Dermis blood vessel endothelial cell (primary cell): ENCODE measurements at places on chromosomes 2 and 18.

DNA sequence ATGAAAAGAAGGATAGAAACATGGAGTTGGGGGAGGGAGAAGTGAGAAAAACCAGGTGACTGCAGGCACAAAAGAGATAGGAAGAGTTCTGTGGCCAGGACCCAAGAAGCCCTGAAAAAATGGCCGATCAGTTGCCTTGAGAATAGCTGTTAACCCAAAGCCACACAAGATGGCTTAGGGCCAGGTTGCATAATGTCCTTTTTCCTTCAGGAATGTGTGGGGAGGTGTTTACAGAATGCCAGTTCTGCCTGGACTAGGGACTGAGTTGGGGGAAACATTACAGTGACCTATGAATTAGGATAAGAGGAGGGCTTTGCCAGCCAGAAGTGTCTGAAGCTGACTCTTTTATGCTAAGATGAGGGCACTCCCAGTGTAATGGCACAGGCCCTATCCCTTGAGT lies 17.1 kb downstream of the FAM110C start:
- no peak for DNase-seq

DNA sequence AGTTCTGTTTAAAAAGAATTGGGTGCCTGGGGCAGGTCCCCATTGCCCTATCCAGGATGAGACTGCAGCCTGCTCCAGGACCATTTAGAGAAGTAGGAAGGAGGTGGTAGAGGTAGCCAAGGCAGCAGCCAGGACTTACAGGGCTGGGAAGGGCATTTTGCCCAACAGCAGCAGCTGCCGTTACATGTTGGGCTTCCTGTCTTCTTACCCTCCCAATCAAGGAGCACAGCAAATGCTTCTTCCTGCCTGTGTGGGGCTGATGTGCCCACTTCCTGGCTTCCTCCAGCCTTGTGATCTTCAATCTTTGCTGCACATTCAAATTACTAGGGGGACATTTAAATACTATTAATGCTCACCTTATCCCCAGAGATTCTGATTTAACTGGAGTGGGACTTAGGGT lies 112.0 kb downstream of the QPCT start:
- DNase-seq = peak; percentile 63

DNA sequence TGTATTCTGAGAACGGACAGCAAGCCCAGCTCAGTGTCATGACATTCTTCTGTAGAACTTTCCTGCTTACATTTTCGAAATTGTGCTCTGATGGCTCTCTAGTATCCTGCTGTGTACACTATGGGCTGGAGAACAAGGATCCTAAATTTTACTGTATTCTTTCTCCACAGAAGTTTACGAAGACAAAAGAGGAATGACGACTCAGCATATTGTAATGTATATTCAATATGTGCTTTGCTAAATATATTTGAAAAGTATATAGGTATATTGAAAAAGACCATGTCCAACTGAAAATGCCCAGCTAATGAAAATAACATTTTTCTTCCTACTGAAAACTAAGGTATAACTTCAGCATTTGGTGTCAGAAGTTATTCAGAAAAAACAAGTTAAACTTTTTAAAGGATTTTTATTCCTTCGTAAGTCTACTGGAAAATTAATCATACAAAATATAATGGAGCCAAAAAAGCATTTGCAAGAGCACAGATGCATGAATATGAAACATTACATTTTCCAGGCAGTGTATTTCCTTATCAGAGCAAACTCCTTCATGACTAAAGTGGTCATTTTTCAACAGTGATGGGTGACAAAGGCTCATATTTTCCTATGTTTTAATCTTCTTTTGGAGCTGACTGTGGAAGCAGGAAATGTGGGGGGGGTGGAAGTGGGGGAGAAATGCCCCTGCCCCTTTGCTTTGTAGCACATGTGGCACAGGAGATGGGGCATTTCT lies 143.8 kb upstream of the THUMPD2 start:
- no peak for DNase-seq

DNA sequence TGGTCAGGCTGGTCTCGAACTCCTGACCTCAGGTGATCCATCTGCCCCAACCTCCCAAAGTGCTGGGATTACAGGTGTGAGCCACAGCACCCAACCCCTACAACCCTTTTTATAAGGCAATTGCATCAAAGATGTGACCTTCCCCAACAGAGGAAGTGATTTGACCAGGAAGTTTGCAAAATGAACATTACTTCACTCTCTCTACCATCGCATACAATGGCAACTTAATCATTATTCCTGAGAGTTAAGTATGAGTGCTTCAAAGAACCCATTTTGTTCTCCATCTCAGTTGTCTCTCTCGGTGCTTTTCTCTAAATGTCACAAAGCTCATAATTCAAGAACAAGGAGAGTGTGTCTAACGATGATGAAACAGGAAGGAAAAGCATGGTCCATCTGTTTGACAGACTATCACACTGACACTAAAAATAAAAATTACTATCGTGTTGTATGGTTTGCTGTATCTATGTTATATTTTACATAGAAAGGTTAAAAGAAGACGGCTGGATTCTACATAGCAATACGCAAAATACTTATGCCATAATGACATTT lies 18.1 kb upstream of the CREG2 start:
- no peak for DNase-seq

GRCh38 chr18:37962316-37962966 lies 396.8 kb upstream of the CELF4 start:
- DNase-seq = no peak

- DNase-seq = no peak
Observed at GRCh38 chr2:206201075-206201848, 41.6 kb downstream of the EEF1B2 start.

DNA sequence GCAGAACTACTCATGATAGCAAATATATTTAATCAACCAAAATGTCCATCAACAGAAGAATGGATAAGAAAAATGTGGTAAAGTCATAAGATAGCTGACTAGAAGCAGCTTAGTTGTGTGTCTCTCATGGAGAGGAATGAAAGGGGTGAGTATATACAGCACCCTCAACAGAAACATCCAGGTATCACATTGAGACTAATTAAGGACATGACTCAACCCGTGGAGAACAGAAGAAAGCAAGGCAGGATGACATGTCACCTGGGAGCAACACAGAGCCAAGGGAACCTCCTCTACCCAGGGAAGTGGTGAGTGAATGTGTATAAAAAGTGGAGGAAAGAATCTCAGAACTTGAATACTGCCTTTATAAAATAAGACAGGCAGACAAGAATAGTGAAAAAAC lies 1695.0 kb upstream of the CELF4 start:
- DNase-seq = no peak
